ENCODE measurements at places on chromosomes 1 and 21.

- no peak for DNase-seq
These were observed 76.7 kb upstream of the RUNX3 start for GRCh38 chr1:25006770-25007169.

- DNase-seq, result peak; percentile 28
These were observed 909 bp upstream of the PAXBP1 start for GRCh38 chr21:32772281-32773047.

DNA sequence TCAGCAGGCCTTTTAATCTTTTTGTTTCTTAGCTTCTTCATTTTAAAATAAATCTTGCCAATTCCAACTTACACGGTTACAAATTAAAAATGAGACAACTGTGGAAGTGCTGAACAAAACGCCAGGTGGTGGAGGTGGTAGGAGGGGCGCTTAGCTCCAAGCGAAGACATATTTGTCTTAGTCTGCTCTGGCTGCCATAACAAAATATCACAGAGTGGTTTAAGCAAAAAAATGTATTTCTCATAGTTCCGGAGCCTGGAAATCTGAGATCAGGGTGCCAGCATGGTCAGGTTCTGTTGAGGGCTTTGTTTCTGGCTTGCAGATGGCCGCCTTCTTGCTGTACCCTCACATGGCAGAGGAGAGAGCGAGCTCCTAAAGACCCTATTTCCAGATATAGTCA is 14.9 kb downstream of the IER5 start:
- no peak for DNase-seq

GRCh38 chr1:43058545-43059360 is 100.1 kb upstream of the SLC2A1 start:
- DNase-seq, result no peak

DNA sequence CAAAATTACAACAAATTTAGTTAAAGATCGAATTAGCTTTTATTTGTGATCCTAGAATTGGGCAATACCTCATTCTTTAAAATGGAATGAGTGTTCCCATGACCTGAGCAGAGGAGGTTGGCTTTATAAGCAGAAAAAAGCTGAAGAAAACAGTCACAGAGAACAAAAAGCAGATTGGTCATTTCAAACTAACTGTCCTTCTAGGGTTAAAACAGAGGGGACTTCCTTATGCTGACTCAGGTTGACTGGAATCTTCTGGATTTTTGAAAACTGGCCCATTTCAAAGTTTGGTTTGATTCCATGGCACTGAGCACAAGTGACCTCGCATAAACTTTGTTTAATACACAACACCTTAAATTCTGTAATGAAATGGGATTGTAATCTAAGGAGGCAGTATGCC is 17.6 kb downstream of the NFASC start:
- no peak for DNase-seq

DNA sequence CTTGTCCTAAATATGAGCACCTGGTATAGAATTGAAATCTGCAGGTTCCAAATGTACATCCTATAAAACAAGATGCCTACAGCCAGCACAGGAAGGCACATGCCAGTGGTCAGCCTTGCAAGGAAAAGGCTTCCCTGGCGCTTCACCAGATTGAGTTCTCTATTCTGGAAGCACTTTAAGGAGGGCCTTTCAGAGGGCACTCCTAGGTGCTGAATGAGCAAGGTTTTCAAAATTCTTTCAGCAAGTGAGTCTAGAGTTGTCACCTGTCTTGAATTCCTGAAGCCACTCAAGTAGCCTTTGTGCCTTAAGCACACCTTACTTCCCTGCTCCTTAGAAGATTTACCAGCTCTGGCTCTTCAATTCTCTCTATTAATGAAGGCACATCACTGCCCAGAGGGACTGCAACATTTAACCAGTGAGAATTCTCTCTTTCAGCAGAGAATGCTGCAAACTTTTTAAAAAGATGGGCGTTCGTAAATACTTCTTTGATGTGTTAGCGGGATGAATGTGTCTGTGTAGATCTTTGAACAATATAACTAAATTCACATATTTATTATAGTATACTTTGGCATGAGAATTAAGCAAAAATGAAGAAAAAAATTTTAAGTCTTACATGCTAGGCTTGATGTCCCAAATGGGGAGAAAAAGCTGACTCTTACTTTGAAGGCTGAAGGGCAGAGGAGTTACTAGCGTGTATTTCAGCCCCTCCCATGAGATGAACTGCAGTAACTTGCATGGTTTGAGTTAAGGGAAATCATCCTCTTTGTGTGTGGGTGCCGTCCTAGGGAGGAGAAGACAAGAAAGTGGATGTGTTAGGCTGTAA is 162.0 kb downstream of the NTPCR start:
- DNase-seq, result no peak

DNA sequence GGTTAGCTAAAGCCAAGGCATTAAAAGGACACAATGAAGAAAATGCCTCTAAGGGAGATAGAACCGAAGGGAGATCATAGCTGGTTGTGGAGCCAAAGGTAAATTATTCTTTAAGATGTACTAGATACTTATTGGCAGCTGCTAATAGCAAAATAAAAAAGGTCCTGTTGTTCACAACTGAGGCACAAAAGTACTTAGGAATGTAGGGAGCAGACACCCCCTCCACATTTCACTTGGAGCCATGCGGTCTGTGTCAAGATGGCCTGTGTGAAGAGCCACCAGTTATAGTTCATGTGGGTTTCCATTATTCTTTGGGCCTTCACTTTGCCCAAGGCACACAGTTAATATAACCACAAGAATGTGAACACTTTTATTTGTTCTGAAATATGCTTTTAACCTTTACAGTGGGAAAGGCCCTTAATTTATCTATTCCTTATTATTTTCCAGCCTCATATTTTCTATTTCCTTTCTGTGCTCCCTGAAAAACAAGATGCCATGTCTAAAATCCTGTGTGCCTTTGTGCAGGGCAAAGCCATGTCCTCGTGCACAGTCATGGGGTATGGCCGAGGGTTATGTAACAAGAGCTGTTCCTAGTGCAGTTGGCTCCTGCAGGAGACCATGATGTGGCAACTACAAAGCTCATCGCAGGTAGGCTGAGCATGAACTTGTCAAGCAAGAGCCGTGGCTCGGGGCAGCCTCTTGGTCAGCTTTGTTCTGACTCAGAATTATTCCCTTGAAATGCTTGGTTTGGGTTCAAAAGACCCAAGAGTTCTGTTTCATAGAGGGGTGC is 16.2 kb upstream of the WDR26 start:
- DNase-seq, result no peak

GRCh38 chr21:29638138-29638537 is 301.7 kb downstream of the GRIK1 start:
- no peak for DNase-seq

DNA sequence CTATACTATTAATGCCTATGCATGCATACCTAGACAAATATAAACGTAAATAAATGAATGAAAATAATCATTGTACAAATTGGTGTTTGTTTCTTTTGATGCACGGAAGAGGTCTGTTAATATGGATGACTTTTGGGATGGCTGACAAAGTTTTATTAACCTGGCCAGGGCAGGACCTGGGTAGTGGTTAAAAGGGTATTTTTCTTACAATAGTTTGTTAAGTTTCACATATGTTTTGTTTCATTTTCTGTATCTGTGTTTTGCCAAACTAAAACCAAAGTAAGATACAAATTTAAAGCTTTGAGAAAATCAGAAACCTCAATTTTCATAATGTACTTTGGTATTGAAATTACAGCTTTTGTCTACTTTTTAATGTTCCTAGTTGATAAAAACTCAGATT is 222.7 kb upstream of the OLFM3 start:
- DNase-seq, result no peak

DNA sequence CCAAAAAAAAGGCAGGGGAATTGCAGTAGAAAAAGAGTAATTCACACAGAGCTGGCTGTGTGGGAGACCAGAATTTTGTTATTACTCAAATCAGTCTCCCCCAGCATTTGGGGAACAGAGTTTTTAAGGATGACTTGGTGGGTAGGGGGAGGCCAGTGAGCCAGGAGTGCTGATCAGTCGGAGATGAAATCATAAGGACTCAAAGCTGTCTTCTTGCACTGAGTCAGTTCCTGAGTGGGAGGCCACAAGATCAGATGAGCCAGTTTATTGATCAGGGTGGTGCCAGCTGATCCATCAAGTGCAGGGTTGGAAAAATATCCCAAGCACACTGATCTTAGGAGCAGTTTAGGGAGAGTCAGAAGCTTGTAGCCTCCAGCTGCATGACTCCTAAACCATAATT is 23.7 kb upstream of the EDARADD start:
- no peak for DNase-seq

DNA sequence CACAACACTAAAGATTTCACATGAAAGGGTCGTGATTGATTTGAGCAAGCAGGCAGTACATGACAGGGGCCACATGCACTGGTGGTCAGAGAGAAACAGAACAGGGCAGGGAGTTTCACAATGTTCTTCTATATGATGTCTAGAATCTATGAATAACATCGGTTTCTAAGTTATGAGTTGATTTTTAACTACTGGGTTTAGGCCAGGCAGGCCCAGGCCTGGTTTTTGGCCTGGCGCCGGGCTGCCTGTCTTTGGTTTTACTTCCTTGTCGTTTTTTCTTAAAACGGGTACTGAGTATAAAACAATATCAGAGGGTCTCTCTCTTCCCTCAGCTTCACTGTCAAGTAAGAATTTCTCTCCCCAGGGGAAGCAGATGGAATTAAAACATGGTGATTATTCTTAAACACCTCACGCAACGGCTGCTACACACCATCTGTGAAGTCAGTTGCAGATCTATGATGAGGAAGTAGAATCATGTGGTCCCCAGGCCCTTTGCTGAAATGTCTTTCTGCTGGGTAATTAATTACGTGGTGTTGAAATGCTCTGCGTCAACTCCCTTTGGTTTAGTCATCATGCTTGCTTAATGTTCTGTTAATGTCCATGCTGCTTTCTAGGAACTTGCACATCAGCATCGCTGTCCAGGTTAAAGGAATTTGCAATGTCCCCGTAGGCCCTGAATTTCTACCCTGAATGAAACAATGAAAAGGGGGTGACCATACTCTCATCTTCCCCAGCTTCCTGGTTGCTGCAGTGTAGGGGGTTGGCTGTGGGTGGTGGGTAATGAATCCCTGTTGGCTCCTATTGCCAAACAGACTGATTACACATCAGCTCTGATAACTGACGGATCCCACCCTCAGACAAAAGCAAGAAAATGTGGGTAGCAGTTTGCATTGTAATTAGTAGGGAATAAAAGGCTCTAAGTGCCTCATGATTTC is 70.3 kb downstream of the SERINC2 start:
- no peak for DNase-seq

DNA sequence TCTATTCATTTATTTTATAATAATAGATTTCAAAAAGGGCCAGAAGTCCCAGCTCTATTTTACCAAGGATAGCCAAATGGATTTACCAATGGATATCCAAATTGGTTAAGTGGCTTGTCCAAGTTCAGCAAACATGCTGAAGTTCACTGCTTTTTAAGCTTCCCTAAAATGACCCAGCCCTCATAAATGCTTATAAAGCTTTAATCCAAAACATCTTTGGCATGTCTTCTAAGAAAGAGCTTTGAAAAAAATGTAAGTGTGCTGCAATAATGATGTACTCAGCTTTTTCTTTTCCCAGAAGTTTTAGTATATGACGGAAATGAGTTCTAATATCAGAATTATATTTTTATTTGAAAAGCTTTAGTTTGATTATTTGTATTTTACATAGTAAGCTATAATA is 451.5 kb upstream of the ADAMTS5 start:
- DNase-seq, result no peak

GRCh38 chr1:85318217-85318616 is 41.8 kb upstream of the BCL10 start:
- DNase-seq, result no peak

Measured in activated gamma-delta T cell treated with Interleukin-2 at 50 U/mL for 16 hours (primary cell).